ENCODE measurements at places on chromosomes 3 and 15.
A peak's percentile ranks its signal among the peaks of the same experiment; 100 is the strongest.

- no peak for DNase-seq
These were observed 771 bp downstream of the RARRES1 start for GRCh38 chr3:158731486-158731885.

DNA sequence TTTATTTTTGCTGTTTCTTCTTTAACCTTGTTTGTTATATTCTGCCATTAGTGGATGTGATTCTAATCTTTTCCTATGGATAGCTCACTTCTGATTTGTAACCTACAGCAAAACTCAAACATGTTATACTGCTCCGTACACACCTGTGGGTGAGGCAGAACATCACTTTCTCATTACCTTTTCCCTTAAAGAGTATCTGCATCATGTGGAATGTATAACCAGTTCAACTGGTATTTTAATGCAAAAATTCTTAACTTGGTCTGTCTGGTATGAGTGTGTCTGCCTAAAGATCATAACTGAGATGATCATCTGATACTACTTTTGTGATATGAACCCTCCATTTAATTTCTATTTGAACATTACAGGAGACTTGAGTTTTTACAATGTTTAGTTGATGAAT lies 13.0 kb upstream of the UPK1B start:
- DNase-seq: no peak

- no peak for DNase-seq
These were observed 66.1 kb downstream of the NOX5 start for GRCh38 chr15:69080295-69081248.

DNA sequence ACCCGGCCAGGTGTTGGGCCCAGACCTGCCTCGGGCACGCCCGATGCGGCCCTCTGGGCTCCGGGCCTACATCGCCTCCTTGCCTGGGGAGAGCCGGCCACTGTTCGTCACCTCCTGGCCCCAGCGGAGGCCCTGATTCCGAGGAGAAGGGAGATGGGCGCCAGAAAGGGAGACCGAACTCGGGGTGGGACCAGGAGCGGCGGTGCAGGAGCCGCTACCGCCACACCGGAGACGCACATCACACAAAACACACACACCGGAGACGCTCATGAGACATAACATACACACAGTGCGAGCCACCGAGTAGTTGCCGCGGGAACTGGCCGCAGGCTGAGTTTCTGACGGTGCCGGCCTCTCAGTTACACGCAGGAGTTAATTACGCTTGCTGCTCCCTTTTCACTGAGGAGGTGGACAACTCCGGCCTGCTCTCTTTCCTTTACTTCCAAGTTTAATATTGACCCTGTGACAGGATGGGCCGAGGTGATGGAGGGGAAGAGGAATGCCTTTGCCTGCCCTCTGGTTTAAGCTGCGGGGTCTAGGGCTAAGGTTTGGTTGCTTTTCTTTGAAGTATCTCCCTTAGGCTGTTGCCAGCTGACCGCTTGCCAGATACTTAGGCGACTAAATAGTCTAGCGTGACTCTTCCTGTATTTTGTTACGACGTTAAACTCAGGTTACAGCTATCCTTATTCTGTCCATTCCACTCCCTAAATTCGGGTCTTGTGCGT lies 570 bp downstream of the PCNP start:
- peak; percentile 59 for DNase-seq

GRCh38 chr15:81072551-81072950 lies 61.5 kb upstream of the CFAP161 start:
- no peak for DNase-seq

- no peak for DNase-seq
These were observed 50.5 kb downstream of the ANP32A start for GRCh38 chr15:68770216-68770615.

- DNase-seq: no peak
These were observed 10.7 kb downstream of the STT3B start for GRCh38 chr3:31543375-31543774.

- DNase-seq: no peak
These were observed 778.0 kb upstream of the NECTIN3 start for GRCh38 chr3:110293660-110294059.

- no peak for DNase-seq
These were observed 24.0 kb upstream of the SPTSSB start for GRCh38 chr3:161395115-161396012.

GRCh38 chr15:35834216-35834830 lies 288.4 kb upstream of the DPH6 start:
- DNase-seq: no peak

GRCh38 chr3:113254171-113254947 lies 43.0 kb downstream of the BOC start:
- DNase-seq: no peak

DNA sequence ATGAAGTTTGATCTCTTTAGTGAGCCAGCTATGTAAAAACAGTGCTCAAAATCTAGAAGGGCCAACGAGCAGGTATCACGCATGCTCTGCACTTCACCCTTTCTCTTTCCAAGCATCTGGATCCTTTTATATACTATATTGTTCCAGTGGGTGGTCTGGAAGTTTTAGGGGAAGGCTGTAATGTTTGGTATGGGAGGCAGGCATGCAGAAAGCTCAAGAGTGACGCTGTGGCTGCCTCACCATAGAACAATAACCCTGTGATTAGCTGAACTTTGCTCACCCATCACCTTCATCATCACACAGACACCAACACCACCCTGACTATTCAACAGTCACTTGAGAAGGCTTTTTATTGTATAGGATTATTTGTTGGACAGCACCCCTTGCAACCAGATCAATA lies 81.6 kb downstream of the FBN1 start:
- DNase-seq: peak; percentile 50

DNA sequence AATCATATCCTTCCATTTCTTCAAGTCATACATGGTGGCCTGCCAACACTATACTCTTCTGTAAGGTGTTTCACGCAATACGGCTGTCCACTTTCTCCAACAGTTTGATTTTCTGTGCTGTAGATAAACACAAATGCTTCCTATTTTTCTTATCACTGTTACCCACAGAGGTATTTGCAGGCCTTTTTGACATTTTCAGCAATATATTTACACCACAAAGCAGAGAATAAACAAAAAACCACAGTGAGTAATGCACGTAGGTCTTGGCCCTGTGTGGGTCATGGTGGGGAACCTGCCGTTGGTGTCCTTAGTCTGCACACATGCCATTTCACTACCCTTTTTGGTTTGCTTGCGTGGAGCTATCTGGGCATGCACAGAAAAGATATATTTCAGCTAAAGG lies 59.5 kb downstream of the LRRC28 start:
- DNase-seq: no peak

GRCh38 chr3:25405335-25405734 lies 22.7 kb upstream of the RARB start:
- no peak for DNase-seq

DNA sequence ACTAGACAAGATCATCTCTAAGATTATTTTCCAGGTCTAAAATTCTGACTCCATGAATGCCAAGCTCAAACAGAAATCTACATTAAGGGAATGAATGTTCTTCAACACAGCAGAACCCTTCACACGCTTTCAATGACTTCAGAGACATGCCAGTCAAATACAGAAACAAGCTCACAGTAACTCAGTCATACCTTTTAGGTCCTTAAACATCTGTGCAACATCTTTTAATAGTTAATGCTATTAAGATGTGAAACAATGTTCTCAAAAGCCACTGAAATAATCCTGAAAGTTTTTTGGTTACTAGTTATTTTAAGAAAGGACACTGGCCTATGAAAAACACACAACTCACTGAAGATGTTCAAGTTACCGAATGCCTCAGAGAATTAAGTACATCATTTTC lies 2.5 kb downstream of the DLG1 start:
- peak; percentile 19 for DNase-seq

Measured in astrocyte of the spinal cord (primary cell).